Pancreas (tissue), 10 donors: ENCODE measurements at places on chromosomes 5 and 9. TPM values are rescaled to one million over a fixed set of nuclear protein-coding genes. Genes with fewer than 3 reads are reported as not detected.

DNA sequence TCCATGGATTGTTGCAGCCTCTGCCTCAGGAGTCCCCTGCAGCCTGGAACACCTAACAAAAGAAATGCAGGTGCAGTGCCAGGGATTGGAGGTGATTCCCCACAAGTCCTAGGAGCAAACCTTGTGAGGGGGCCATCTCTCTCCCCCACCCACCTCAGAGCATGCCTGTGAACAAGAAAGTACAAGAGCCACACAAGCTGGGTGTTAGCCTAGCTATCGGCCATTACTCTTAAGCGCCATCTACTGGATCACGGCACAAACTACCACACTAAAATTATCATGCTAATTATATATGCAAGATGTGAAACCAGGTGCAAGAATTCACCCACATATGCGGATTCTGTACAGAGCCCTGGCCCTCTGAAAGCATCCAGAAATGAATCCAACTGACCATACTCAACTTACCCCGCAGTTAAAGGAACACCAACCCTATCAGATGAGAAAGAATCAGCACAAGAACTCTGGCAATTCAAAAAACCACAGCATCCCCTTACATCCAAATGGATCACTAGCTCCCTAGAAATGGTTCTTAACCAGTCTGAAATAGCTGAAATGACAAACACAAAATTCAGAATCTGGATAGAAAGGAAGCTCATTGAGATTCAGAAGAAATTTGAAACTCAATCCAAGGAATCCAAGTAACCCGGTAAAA lies 16.5 kb upstream of the PRSS3 start:
- no peak overlapping the region for H3K27ac ChIP-seq
- no peaks in the 10 kb centered on the region for H3K4me1 ChIP-seq
- H3K4me3 ChIP-seq, result no peak overlapping the region
- no peak for DNase-seq

The PPP1R2B gene
- 0.12 TPM for total RNA-seq

- H3K4me1 ChIP-seq, result no peaks in the 10 kb centered on the region
- H3K4me3 ChIP-seq, result no peak overlapping the region
- no peak overlapping the region for H3K27ac ChIP-seq
- DNase-seq, result no peak
- no peaks in the 10 kb centered on the region for H3K36me3 ChIP-seq
Measured at GRCh38 chr5:9537223-9538141, 8.4 kb downstream of the SEMA5A start.

The BAAT gene
- 1.7 TPM for total RNA-seq

DNA sequence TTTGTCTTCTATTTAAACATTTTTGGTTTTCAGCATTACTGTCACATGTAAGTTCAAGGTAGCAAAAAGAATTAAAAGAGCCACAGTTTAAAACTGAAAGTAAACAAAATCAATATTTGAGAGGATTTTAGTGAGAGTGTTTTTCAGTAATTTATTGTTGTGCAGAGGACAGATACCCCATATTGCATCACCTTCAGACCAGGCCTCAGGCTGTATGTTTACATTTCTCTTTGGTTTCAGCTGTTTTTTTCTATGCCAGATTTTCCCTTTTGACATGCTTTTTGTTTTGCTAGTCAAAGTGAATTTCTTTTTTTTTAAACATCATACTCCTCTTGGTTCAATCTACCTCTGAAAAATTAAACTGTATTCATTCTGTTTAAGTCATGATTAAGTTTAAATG lies 47.2 kb downstream of the MAST4 start:
- H3K4me3 ChIP-seq, result no peak overlapping the region
- no peaks in the 10 kb centered on the region for H3K27me3 ChIP-seq
- no peaks in the 10 kb centered on the region for H3K36me3 ChIP-seq
- DNase-seq, result no peak
- H3K27ac ChIP-seq, result no peak overlapping the region

The ZNF454 gene
- 3.1 TPM for total RNA-seq

DNA sequence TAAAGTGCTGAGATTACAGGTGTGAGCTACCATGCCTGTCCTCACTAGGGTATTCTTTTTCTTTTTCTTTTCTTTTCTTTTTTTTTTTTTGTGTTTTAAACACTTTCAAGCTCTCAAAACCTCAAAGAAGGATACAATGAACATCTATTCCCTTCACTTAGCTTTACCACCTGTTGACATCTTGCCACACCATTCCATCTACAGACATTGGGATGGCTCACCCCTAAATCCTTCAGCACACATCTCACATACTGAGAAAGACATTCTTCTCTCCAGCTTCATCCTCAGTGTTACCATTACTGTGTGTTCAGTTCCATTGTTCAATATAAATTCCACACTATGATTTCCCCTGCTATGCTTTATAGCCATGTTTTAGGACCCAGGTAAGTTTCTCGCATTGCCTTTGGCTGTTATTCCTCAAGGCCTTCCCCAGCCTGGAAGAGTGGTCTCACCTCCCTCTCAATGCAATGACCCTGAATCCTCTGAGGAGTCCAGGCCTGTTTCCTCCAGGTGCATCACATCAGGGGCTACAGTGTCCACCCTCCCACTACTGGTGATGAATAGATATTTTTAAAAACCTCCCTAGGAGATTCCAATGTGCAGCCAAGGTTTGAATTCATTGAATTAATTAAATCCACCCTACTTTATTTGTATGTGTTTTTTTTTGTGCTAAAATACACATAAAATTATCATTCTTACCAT lies 16.7 kb downstream of the IQGAP2 start:
- H3K4me1 ChIP-seq, result peaks cover 17% of the 10 kb centered on the region
- no peaks in the 10 kb centered on the region for H3K36me3 ChIP-seq
- H3K27ac ChIP-seq, result no peak overlapping the region
- H3K27me3 ChIP-seq, result no peaks in the 10 kb centered on the region
- no peak for DNase-seq

The LOX gene
- total RNA-seq, result 8.8 TPM

- no peak overlapping the region for H3K27ac ChIP-seq
- H3K36me3 ChIP-seq, result no peaks in the 10 kb centered on the region
Measured at GRCh38 chr5:135830876-135831275, 3.6 kb upstream of the SLC25A48 start.

- H3K36me3 ChIP-seq, result no peaks in the 10 kb centered on the region
- no peaks in the 10 kb centered on the region for H3K27me3 ChIP-seq
- DNase-seq, result no peak
- H3K4me1 ChIP-seq, result no peaks in the 10 kb centered on the region
- no peak overlapping the region for H3K4me3 ChIP-seq
Measured at GRCh38 chr5:32522429-32523143, 62.8 kb upstream of the SUB1 start.

DNA sequence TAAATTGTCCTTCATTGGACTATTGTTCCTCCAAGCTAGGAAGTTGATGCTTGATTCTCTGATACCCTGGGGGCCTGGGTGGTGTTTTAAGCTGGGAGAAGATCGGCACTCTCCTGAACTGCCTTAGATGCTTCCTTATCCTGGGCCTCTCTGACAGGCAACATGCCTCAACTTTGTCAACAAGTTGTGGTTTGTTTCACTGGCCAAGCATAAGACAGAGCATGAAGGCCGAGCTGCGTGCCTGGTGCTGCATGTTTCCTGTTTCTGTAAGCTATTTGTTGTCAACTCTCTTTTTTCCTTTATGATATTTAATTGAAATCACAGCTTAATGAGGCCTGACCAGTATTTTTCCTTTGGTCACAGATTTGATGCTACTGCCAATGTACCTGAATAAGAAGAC lies 187.6 kb upstream of the TNC start:
- no peak overlapping the region for H3K27ac ChIP-seq
- no peak overlapping the region for H3K4me3 ChIP-seq
- no peaks in the 10 kb centered on the region for H3K4me1 ChIP-seq
- H3K36me3 ChIP-seq, result no peaks in the 10 kb centered on the region
- H3K27me3 ChIP-seq, result no peaks in the 10 kb centered on the region
- DNase-seq, result no peak

DNA sequence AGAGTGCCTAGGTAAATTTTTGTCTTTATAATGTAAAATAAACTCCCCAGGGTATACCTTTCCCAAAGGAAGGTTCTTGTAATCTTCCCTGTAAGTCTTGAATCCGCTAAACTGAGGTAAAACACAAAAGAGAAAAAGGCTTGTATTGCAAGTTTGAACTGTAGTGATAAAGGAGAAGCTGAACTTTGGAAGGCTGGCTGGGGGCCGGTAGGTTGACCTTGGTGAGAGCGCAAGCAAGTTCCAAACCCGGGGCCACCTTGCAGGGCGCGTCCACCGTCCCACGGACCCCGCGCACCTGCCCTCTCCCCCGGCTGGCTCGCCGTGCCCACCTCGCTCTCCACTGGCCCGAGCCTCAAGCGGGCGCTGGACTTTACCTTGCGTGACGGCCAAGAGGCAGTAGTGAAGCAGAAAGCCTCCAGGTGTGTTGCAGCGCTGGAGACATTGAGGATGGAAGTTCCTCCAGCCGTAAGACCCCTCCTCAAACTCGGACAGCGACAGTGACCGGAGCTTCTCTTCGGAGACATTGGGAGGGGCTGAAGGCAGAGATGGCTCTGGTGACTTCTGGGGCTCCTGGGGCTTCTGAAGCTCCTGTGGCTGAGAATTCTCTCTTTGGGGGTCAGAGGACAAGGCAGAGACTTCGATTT lies 428 bp downstream of the SLCO4C1 start:
- peak overlapping the region; percentile 47 for H3K4me3 ChIP-seq
- no peaks in the 10 kb centered on the region for H3K36me3 ChIP-seq
- no peaks in the 10 kb centered on the region for H3K27me3 ChIP-seq

The OBP2B gene
- not detected for total RNA-seq

The TTC16 gene
- not detected for total RNA-seq

DNA sequence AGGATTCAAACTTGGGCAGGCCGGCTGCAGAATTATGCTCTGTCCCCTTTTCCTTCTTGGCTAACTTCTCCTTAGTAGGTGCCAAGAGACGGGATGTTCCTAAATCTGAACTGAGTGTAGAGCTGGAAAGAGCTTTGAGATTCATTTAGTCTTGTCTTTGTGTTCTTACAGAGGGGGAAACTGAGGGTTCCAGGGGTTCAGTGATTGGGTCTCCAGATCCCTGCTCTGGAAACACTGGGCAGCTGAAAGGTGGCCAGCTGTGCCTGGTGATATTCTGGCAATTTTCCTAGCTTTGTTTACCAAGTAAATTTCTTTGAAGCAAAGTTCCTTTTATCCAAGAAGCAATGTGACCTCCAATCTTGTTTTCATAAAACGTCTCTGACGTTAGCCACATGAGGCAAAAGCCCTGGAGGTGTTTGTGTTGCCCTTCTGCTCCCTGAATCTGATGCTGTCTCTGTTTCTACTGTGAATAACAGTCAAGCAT lies 288.7 kb downstream of the ZSWIM6 start:
- peaks cover 18% of the 10 kb centered on the region for H3K4me1 ChIP-seq
- no peaks in the 10 kb centered on the region for H3K36me3 ChIP-seq
- DNase-seq, result no peak

DNA sequence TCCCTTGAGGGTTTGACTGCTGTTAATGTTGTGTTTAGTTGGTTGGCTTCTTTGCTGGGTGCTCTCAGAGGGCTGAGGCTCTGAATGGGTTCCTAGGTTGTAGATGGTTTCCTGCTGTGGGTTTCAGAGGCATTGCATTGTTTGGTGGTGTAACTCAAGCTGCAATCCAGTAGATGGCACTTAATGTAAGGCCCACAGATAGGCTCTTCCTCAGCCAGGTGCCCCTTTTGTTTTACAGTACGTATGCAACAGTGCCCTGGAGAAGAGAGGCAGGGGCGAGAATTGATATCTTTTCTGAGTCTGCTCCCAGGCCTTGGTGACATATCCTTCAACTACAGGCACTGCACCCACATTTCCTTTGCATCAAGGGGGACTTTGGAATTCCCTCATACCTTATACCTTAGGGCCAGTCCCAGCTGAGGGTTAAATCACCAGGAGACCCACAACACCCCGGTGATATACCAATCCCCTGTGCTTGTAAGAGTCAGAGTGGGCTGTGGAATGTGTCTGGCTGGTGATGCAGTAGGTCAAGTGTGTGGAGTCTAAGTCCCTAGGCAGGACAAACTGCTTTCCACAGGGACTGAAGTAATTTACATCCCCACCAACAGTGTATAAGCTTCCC lies 7.0 kb upstream of the UGT3A2 start:
- H3K27me3 ChIP-seq, result peaks cover 2% of the 10 kb centered on the region
- no peak for DNase-seq
- H3K36me3 ChIP-seq, result no peaks in the 10 kb centered on the region
- H3K4me3 ChIP-seq, result no peak overlapping the region
- H3K4me1 ChIP-seq, result no peaks in the 10 kb centered on the region

GRCh38 chr5:42636946-42637345 lies 119.7 kb upstream of the CCDC152 start:
- H3K27ac ChIP-seq, result no peak overlapping the region
- no peaks in the 10 kb centered on the region for H3K36me3 ChIP-seq
- H3K27me3 ChIP-seq, result no peaks in the 10 kb centered on the region
- DNase-seq, result no peak
- H3K4me3 ChIP-seq, result no peak overlapping the region
- no peaks in the 10 kb centered on the region for H3K4me1 ChIP-seq

The TRIO gene
- 27.3 TPM for total RNA-seq

DNA sequence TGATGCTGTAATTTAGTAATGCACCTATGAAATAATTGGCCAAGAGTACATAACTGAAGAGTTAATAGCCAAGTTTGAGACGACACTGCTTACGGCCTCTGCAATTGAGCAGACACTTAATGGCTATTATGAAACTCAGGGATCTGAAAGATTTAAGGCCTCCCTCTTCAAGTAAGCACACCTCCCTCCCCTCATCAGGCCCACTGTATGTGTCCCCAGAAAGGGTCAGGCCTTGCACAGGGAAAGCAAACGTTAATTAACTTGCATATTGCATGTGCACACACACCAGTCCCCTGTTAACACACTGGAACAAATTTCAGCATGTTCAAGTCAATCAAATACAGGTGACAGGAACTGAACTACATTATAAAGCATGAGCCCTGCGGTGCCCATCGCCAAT lies 163.6 kb downstream of the SPOCK1 start:
- no peaks in the 10 kb centered on the region for H3K27me3 ChIP-seq
- no peaks in the 10 kb centered on the region for H3K36me3 ChIP-seq
- H3K4me3 ChIP-seq, result no peak overlapping the region
- H3K27ac ChIP-seq, result no peak overlapping the region
- no peaks in the 10 kb centered on the region for H3K4me1 ChIP-seq
- no peak for DNase-seq

GRCh38 chr5:149047462-149047861 lies 15.4 kb downstream of the SH3TC2 start:
- H3K27me3 ChIP-seq, result no peaks in the 10 kb centered on the region
- H3K4me1 ChIP-seq, result no peaks in the 10 kb centered on the region
- H3K27ac ChIP-seq, result no peak overlapping the region
- H3K36me3 ChIP-seq, result no peaks in the 10 kb centered on the region
- no peak overlapping the region for H3K4me3 ChIP-seq
- DNase-seq, result no peak
